ENCODE measurements at places on chromosomes 7 and 10.

- no peak for DNase-seq
Measured at GRCh38 chr10:106500925-106501525, 663.5 kb downstream of the SORCS1 start.

DNA sequence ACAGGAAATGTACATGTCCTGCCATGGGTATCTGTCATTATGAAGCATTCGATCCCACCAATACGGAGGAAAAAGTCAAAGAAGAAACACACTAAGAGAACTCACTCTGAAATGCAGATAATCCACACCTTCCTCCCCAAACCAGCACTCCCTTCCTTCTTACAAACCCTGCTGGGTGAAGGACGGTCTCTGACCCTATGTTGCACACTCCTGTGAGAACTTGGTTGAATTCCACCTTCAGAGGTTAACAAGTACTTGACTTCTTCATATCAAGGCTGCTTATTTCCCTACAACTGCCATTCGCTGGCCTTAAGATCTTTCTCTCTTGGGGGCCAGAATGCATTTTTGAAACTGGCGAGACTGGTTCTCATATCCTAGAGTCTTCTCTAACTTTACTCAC lies 16.6 kb downstream of the YWHAG start:
- DNase-seq, result no peak

DNA sequence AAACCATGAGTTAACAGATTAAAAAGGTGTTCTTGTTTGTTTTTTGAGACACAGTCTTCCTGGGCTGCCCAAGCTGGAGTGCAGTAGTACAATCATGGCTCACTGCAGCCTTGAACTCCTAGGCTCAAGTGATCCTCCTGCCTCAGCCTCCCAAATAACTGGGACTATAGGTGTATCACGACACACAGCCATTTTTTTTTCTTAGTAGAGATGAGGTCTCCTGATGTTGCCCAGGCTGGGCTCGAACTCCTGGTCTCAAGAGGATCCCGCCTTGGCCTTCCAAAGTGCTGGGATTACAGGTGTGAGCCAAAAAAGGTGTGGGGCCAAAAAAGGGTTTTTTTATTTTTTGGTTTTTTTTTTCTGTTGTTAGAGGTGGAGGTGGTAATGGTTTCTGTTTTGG lies 29.3 kb downstream of the KMT2C start:
- DNase-seq, result no peak

DNA sequence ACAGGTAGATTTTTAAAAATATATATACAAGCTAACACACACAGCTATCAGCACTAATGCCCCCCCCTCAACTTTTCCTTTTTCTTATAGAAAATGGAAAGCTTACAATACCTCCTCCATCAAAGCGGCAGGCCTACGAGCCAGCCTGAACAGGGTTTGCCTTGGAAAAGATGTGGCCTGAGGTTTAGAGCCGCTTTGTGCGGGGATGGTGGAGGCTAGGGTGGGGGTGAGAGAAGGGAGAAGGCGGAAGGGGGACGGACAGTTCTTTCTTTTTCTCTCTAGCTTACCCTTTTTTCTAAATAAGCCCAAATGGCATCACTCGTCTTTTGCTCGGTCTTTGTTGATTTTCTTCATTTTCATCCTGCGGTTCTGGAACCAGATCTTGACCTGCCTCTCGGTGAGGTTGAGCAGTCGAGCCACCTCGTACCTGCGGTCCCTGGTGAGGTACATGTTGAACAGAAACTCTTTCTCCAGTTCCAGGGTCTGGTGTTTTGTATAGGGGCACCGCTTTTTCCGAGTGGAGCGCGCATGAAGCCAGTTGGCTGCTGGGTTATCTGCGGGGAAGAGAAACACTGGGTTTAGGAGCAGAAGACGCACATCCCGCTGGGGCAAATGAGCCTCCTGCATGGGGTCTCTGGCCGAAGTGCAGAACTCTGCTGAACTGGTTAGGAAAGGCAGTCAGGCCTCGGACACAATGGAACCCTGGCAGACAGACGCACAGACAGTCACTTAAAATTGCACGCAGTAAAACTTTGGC lies 1.9 kb downstream of the HOXA9 start:
- DNase-seq, result no peak

GRCh38 chr10:69403519-69403918 lies 13.2 kb downstream of the TACR2 start:
- DNase-seq, result no peak

DNA sequence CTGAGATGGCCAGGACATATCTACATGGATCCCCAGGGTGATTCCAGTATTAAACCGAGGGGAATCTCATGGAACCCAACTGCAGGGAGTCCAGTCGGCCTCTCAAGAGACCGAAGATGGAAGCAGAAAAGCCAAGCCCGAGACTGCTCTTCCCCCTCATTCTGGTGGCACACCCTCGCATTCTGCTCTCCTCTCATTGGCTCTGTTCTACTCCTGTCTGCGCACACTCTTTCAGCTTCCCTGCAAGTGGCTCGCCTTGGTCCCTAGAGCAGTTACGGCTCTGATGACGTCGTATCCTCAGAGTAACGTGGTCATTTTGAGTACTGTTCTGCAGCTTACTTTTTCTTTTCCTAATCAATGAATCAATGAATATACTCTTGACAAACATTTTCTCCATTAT lies 72.6 kb upstream of the RHEB start:
- no peak for DNase-seq

DNA sequence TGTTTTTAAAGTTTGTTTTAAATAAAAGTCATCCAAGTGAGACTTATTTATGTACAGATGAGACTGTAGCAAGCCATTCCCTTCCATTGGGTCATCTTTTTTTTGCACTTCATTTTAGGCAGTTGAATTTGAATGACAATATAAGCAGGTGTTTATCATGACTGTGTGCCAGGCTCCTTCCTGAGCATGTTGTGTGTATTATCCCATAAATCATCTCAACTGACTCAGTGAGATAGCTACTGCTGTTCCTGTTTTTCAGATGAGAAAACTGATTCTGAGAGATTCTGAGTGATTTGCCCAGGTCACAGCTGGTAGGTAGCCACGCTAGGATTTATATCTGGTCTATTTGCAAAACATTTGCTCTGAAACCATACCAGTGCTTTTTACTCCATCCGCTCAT lies 11.7 kb downstream of the TMEM254 start:
- DNase-seq, result no peak

GRCh38 chr10:119301397-119301796 lies 94.0 kb downstream of the GRK5 start:
- no peak for DNase-seq

- DNase-seq, result no peak
Measured at GRCh38 chr7:133888061-133888930, 238.8 kb upstream of the LRGUK start.

DNA sequence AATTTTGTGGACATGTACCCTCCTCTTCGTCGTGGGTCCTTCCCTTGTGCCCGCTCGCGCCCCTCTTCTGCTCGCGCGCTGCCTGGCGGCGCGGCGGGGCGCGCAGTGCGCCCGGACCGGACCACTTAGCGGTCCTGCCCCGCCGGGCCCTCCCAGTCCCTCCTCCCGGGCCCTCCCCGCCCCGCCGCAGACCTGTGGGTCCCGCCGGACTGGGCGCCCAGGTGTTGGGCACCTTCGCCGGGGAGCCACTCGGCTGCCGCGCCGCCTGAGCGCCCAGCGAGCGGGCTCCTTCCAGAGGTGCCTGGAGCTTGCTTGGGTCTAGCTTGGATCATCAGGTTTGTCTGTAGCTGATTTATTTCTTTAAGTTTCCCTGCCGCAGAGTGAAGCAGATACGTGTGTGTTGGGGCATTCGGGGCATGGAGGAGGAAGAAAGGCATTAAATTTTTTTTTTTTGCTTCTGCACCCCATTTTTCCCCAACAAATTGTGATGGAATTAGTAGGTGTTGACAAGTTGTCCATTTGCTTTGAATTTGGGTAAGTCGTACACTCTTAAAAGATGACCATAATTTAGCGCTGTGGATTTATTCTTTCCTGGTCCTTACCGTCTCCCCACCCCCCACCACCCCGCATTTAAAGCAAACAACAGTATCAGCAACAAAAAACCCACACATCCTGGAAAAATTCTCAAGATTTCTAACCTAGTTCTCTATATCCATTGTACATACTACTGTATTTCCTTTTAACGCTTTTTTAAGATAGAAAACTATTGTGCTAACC lies 905 bp downstream of the C1GALT1 start:
- peak; percentile 39 for DNase-seq

DNA sequence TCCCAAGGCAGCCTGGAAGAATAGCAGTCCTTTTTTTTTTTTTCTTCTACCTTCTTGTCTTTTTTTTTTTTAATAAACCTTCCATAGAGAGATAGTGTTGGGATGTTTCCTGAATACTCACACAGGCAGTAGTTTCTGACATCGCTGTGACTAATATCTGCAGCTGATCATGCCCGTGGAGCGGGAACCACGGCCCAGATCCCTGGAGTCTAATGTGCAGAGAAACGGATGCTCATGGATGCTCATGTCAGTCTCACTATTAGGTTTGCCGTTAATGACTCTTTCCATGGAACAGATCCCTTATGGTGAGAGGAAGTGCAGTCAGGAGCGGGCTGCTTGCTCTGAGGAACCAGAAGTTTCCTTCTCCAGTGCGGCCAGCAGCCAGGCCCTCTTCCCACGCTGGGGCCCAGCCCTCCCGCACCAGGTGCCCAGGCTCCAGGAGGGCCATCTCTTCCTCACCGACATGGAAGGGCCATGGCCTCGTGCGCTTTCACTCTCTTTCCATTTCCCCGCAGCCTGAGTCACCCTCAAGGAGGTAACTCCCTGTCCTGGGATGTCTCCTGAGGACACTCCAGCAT lies 132.5 kb downstream of the WDR37 start:
- no peak for DNase-seq

GRCh38 chr7:148650232-148650858 lies 48.4 kb upstream of the CUL1 start:
- no peak for DNase-seq

DNA sequence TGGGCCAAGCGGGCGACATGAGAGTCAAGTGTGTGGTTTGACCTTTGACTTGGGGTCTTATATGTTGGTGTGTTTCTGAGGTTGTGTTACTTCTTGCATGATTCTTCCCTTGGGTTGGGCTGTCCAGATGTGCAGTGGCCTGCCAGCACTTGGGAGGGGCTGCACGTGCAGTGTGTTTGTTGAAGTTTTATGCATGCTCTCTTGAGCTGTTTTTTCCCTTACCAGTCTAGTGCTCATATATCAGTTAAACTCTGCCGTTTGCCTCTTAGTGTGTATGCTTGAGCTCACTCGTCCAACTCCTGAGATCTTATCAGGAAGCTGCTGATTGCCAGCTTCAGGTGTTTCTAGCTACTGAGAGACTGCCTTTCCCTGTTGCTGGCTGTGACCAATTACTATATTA lies 23.1 kb downstream of the SP4 start:
- no peak for DNase-seq
